Activated T-cell treated with anti-CD3 and anti-CD28 coated beads, Interleukin-2, amount 50 U/mL, for 24 hours (primary cell): ENCODE measurements at places on chromosomes 7 and 10.

- no peaks in the 10 kb centered on the region for H3K27me3 ChIP-seq
- H3K4me3 ChIP-seq = no peak overlapping the region
Measured at GRCh38 chr7:73489976-73490375, 32.1 kb downstream of the BAZ1B start.

GRCh38 chr7:36037121-36037662 is 115.9 kb upstream of the EEPD1 start:
- DNase-seq = no peak
- H3K36me3 ChIP-seq = no peaks in the 10 kb centered on the region
- peaks cover 5% of the 10 kb centered on the region for H3K4me1 ChIP-seq
- H3K27ac ChIP-seq = no peak overlapping the region
- H3K27me3 ChIP-seq = peaks cover 6% of the 10 kb centered on the region

- H3K4me3 ChIP-seq = no peak overlapping the region
- H3K27me3 ChIP-seq = no peaks in the 10 kb centered on the region
- H3K27ac ChIP-seq = no peak overlapping the region
- H3K4me1 ChIP-seq = peaks cover 8% of the 10 kb centered on the region
- DNase-seq = no peak
Measured at GRCh38 chr10:22874189-22874854, 53.5 kb upstream of the ARMC3 start.

DNA sequence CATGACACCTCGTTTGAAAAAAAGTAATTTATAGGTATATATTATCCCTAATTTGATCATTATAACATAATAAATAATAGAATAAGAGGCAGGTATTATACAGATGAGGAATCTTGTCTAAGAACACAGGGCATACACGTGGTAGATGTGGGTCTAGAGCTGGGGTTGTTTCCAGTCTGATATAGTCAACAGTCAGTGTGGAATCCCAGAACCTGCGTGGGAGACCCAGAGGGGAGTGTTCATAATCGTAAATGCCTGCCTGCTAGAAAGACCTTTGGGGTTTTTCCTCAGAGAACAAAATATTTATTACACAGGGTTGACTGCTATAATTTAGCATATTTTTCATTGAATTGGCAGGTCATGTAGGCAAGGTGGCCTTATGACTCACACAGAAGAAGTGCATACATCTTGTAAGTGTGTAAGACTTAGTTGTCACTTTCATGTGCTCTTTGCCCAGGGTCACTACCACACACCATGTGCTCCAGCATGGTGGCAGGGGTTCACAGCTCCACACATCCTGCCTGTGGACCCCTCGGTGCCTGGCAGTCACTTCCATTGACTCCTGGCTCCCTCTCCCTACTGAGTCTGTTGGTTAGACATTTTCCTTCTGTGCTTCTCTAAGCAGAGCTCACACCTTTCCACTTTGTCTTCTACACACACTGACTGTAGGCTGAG is 94.9 kb upstream of the IKZF1 start:
- peak overlapping the region; percentile 96 for H3K27ac ChIP-seq
- H3K4me1 ChIP-seq = peaks cover 96% of the 10 kb centered on the region
- peak overlapping the region; percentile 19 for H3K4me3 ChIP-seq
- peak; percentile 69 for DNase-seq
- H3K36me3 ChIP-seq = no peaks in the 10 kb centered on the region

DNA sequence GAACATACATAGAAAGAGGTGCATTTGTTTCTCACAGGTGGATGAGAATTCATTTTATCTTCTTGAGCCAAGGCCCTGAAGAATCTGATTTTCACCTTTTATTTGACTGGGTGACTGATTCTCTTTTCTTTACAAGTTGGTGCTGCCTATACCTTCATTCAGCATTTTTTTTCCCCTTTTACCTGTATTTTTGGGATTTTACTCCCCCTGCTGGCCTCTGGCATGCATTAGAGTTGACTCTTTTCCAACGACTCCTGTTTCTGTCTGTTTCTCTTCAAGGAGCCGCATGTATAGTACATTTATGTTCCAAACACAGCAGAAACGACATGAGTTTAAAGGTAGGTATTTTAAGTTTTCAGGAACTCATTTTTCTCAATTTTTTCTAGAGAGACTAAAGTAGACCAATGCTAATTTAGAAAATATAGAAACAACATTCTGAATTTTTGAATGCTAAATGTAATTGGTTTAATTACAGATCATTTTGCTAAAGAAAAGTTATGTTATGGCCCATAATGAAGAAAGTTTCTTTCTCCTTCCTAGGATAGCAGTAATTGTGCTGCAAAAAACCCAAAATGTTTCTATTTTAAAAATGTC is 149.8 kb upstream of the HDAC9 start:
- no peak overlapping the region for H3K4me3 ChIP-seq
- H3K36me3 ChIP-seq = no peaks in the 10 kb centered on the region
- no peak overlapping the region for H3K27ac ChIP-seq
- H3K4me1 ChIP-seq = no peaks in the 10 kb centered on the region
- H3K27me3 ChIP-seq = peaks cover 20% of the 10 kb centered on the region

DNA sequence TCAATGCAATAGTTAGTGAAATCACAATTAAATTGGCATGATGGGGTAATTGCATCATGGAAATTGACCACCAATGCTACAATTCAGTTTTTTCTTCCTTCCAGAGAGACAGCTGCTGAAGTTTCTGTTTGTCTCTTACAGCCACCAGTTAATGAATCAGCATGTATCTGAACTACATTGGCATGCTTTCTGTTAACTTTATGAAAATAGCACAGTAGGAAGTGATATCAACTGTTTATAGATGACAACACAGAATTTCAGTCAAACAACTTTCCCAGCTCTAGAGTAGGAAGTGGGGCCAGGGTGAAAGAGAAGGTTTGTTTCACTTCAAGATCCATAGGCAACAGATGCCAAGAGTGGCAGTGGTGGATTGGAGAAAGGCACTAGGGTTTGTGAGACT is 339.6 kb upstream of the VWC2 start:
- H3K27ac ChIP-seq = no peak overlapping the region
- no peak for DNase-seq
- H3K36me3 ChIP-seq = no peaks in the 10 kb centered on the region
- no peaks in the 10 kb centered on the region for H3K4me1 ChIP-seq
- H3K4me3 ChIP-seq = no peak overlapping the region

DNA sequence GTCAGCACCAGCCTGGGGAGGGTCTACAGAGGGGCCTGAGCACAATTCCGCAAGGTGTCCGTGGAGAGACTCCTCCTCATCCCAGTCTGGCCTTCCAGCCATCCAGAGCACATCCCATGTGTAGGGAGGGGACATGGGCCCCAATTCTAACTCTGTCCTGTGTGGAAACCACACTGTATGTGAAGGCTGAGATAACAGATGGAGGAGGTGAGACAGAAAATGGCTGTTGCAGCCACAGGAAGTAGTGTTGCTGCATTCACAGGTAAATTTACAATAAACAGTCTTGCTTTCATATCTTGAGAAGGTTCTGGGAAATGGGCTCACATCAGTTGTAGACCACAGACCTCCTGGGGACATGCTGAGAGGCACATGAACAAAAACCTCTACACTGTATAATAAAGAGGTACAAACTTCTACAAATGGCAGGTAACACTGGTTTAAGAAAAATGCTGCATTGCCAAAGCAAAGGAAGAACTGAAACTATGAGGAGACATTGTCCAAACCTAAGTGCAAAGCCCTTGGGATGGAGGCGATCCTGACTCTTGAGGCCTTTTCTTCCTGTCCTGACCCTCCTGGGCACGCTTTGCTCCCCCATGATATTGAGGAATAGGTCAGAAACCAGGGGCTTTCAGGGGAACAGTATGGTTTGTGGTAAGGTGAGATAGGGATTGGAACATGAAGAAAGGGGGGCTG is 21.6 kb upstream of the GIMAP2 start:
- H3K27ac ChIP-seq = peak overlapping the region; percentile 94
- H3K36me3 ChIP-seq = peaks cover 25% of the 10 kb centered on the region
- DNase-seq = no peak
- no peaks in the 10 kb centered on the region for H3K27me3 ChIP-seq

DNA sequence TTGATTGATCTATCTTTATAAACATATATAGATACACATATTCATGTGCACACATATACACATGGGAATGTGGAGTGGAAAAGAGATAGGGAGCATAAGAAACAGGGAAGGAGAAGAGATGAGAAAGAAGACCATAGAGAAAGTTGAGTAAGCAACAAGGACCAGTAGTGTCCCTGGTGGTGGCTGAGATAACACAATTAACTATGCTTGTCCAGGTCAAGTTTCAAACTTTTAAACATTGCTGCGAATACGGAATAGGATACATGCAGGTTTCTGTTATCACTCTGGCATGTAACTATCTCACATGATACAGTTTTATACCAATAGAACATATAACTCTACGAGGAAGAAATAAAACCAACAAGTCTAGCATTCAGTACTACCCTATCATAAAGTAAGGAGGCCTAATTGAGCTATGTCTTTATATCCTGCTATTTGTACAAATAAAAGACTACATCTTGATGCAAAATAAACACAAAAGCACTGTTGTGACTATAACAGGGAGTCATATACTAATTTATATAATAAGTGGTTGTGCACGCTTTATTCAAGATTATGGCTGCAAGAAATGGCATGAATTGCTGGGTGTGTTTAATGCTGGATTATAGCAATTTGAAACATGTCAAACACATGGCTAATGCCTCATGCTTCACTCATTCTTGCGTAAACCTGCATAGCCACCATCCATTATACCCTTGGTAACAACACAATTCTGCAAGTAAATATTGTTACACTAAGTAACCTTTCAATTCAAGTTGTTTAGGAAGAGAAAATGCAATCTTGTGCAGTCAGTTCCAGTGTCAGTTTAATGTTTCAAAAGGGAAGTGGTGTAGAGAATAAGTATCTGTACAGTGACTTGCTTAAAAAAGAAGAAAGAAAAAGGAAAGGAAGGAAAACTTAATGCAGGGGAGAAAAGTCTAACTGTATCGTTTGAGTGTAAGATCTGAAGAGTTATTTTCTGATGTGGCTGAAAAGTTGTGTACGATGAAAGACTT is 8.2 kb downstream of the FOXP2 start:
- H3K4me1 ChIP-seq = no peaks in the 10 kb centered on the region
- no peaks in the 10 kb centered on the region for H3K27me3 ChIP-seq
- H3K36me3 ChIP-seq = no peaks in the 10 kb centered on the region

- H3K4me1 ChIP-seq = no peaks in the 10 kb centered on the region
- no peak overlapping the region for H3K4me3 ChIP-seq
- H3K36me3 ChIP-seq = no peaks in the 10 kb centered on the region
- H3K27ac ChIP-seq = no peak overlapping the region
- H3K27me3 ChIP-seq = peaks cover 3% of the 10 kb centered on the region
- no peak for DNase-seq
Measured at GRCh38 chr7:126778101-126778500, 474.6 kb downstream of the GRM8 start.

GRCh38 chr7:70042533-70042932 is 444.3 kb downstream of the AUTS2 start:
- no peak for DNase-seq
- no peaks in the 10 kb centered on the region for H3K36me3 ChIP-seq
- no peaks in the 10 kb centered on the region for H3K27me3 ChIP-seq
- H3K27ac ChIP-seq = no peak overlapping the region
- no peaks in the 10 kb centered on the region for H3K4me1 ChIP-seq
- no peak overlapping the region for H3K4me3 ChIP-seq

GRCh38 chr7:154693661-154694060 is 309.3 kb downstream of the PAXIP1 start:
- H3K27ac ChIP-seq = no peak overlapping the region
- H3K4me3 ChIP-seq = no peak overlapping the region
- no peak for DNase-seq
- no peaks in the 10 kb centered on the region for H3K27me3 ChIP-seq

- H3K36me3 ChIP-seq = peaks cover 11% of the 10 kb centered on the region
- no peaks in the 10 kb centered on the region for H3K4me1 ChIP-seq
- no peak overlapping the region for H3K27ac ChIP-seq
- DNase-seq = no peak
- H3K4me3 ChIP-seq = no peak overlapping the region
Measured at GRCh38 chr10:112624546-112625048, 177.6 kb downstream of the VTI1A start.

DNA sequence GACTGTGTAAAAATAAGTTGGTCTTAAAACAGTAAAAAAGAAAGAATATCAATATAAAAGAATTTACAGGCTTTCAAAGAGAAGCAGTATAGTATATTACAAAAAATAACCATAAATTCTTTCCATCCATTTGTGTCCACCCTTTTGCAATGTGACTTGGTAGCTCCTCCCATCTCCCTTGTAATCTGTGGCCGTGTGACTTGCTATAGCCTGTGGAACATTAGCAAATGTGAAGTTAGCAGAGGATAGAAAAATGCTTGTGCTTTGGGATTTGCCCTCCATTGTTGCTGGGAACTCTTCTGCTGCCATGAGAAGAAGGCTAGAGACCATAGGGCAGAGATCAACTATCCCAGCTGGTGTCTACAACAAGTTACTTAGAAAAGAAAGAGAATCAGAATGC is 30.2 kb downstream of the KLHL7 start:
- no peaks in the 10 kb centered on the region for H3K27me3 ChIP-seq
- no peak overlapping the region for H3K27ac ChIP-seq
- DNase-seq = no peak
- H3K36me3 ChIP-seq = peaks cover 11% of the 10 kb centered on the region

GRCh38 chr7:32894171-32894570 is 2.6 kb upstream of the KBTBD2 start:
- H3K36me3 ChIP-seq = peaks cover 20% of the 10 kb centered on the region
- no peak overlapping the region for H3K4me3 ChIP-seq
- H3K4me1 ChIP-seq = peaks cover 35% of the 10 kb centered on the region
- no peak for DNase-seq
- no peaks in the 10 kb centered on the region for H3K27me3 ChIP-seq
- H3K27ac ChIP-seq = peak overlapping the region; percentile 100

GRCh38 chr7:139680676-139681462 is 96.9 kb downstream of the HIPK2 start:
- H3K4me1 ChIP-seq = peaks cover 77% of the 10 kb centered on the region
- peak; percentile 84 for DNase-seq
- no peaks in the 10 kb centered on the region for H3K27me3 ChIP-seq
- peak overlapping the region; percentile 63 for H3K4me3 ChIP-seq

DNA sequence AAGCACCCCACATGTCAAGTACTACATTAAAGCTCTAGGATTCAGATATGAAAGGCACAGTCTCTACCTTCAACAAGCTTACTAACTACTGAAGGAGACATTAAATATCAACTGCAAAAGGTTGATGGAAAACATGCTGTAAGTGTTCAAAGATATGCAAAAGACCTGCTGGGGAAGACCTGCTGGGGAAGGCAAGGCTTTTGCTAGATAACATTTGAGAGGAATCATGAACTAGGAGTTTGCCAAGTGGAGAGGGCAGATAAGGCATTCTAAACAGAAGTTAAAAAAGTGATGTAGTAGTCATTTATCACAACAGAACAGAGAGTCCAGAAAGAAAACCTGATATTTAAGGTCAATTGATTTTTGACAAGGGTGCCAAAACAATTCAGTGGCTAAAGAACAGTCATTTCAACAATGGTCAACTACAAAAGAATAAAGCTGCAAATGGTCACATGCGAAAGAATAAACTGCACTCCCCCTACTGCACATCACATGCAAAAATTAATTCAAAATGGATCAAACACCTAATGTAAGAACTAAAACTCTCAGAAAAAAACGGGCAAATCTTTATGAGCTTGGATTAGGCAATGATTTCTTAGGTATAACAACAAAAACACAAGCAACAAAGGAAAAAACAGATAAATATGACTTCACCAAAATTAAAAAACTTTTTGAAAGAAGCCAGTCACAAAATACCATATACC is 23.0 kb upstream of the MSS51 start:
- H3K36me3 ChIP-seq = peaks cover 53% of the 10 kb centered on the region
- H3K4me3 ChIP-seq = no peak overlapping the region
- no peaks in the 10 kb centered on the region for H3K27me3 ChIP-seq
- H3K27ac ChIP-seq = no peak overlapping the region
- no peaks in the 10 kb centered on the region for H3K4me1 ChIP-seq
- DNase-seq = no peak
